CD8-positive, alpha-beta memory T cell (primary cell): ENCODE measurements at places on chromosomes 7 and 10. TPM values are rescaled to one million over a fixed set of nuclear protein-coding genes. Genes with fewer than 3 reads are reported as not detected.

- no peak for DNase-seq
These were observed 25.3 kb upstream of the C10orf71 start for GRCh38 chr10:49273626-49274025.

GRCh38 chr10:101840102-101840684 is 3.4 kb downstream of the KCNIP2 start:
- DNase-seq: peak; percentile 73

DNA sequence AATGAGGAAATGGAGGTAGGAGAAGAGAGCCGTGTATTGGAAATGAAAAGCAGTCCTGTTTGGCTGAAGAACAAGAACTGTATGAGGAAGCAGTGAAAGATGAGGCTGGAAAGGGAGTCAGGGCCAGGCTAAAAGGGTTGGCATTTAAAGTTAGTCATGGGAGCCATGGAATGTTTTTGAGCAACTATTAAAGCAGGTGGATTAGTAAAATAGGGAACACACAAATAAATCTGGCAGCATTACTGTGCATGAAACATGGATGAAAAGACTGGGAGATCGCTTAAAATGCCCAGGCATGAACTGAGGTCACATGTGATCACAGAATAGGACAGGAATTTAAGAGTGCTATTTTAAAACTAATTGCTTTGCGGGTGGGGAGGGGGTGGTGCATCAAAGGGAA is 1.4 kb upstream of the IFRD1 start:
- no peak for DNase-seq

The TAS2R41 gene
- not detected for total RNA-seq

The OTUD1 gene
- 6.9 TPM for total RNA-seq
